CD4-positive, alpha-beta T cell treated with Interleukin-17A for 4 hours (primary cell): ENCODE measurements at places on chromosomes 12 and 14.
A peak's percentile ranks its signal among the peaks of the same experiment; 100 is the strongest.

GRCh38 chr12:42172441-42173210 lies 28.0 kb upstream of the GXYLT1 start:
- DNase-seq = no peak

- no peak for DNase-seq
Measured at GRCh38 chr12:88035907-88036289, 6.7 kb upstream of the C12orf50 start.

DNA sequence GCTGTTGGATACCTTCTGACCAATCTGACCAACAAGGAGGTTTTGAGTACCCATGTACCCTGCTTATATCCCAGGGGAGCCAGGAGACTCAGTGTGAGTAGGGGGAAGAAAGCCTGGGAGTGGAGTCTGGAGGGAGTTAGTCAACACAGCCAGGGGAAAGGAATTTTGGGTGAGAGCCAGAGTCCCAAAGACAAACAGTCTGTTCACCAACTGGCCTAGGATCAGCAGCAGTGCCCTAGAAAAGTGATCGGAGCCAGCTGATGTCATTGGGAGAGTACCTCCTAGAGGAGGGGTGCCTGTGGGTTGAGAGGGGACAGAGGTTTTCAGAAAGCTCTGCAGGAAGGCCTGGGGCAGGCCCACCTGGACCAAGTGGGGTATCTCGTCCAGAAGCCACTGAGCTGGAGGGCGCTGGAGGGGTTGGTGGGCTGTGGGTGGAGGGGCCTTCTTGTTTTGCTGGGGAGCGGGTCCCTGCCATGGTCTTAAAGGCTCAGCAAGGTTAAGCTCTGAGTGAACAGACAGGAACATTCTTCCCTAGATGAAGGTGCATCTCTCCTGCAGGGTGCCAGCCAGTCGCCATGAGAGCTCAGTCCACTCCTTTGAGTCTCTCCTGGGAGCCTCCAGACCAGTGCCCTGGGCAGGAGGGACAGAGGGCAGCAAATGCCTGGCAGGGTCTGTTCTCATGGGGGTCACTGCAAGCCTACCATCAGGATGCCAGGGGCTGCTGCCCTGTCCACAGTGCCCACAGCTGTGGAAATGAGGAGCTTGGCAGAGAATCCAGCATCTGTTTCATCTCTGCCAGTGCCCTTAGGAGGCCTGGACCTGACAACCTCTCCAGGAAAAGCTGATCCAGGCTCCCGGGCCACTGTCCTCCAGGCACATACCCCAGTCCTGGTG lies 63.6 kb downstream of the CHGA start:
- DNase-seq = no peak

GRCh38 chr14:103216857-103217256 lies 93.6 kb downstream of the TNFAIP2 start:
- DNase-seq = no peak

GRCh38 chr12:106873983-106874382 lies 81.7 kb upstream of the TMEM263 start:
- DNase-seq = no peak

GRCh38 chr12:49197256-49197655 lies 8.4 kb upstream of the TUBA1A start:
- DNase-seq = no peak

DNA sequence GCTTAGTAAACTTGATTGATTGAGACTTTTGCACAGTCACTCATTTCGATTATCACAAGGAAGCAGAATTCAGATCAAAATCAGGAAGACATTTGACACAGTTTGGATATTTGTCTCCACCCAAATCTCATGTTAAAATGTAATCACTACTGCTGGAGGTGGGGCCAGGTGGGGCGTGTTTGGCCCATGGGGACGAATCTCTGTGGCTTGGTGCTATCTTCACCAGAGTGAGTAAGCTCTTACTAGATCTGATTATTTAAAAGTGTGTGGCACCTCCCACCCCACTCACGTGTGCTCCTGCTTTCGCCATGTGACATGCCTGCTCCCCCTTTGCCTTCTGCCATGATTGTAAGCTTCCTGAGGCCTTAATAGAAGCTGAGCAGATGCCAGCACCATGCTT lies 291.4 kb downstream of the PCNX1 start:
- no peak for DNase-seq

GRCh38 chr12:56716933-56717880 lies 7.9 kb downstream of the NACA start:
- no peak for DNase-seq

DNA sequence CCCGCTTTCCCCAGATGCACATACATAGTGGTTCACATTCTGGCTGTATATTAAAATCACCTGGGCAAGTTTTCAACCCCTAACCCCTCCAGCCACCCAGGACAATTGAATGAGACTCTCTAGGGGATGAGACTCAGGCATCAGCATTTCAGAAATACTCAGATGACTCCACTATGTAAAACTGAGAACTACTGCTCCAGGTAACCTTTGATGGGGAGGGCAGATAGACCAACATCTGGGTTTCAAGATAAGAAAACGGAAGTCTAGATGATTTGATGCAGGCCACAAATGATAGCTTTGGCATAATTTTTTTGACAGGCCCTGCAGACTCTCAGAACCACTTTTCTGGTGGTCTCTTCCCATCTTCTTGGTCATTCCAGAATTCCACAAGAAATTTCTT lies 341.1 kb downstream of the EMP1 start:
- DNase-seq = no peak

DNA sequence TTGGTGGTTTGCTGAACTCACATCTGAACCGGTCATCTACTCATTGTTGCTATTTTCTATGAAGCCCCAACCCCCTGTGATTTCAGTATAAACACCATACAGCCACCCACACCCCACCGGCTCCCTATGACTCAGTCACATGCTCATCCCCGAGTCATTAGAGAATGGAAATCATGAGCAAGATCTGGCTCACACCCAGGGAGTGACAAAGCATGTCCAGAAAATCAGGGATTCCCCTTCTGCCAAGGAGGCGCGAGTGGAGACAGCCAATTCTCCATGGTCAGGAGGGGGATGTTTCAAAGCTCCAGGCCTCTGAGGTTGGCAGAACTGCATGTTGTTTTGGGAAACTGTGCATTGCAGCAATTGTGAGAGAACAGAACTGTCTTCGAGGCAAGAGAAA lies 657.5 kb upstream of the TBX3 start:
- DNase-seq = no peak

DNA sequence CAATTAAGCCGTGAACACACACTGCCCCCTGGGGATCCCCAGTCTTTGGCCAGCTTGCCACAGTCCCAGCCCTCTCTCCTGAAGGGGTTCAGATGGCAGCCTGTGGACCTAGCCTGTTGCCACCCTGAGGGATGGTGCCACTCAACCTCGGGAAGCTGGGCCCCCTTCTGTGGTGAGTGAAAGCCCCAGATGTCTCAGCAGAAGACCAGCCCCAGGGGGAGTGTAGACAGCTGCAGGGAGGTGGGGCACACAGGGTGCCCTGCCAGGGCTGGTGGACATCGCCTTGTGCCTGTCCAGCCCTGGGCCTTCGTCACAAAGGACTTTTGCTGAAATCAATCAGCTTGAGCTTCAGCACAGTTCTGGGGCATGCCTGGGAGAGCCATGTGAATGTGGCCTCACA lies 32.4 kb downstream of the C14orf132 start:
- DNase-seq = no peak

DNA sequence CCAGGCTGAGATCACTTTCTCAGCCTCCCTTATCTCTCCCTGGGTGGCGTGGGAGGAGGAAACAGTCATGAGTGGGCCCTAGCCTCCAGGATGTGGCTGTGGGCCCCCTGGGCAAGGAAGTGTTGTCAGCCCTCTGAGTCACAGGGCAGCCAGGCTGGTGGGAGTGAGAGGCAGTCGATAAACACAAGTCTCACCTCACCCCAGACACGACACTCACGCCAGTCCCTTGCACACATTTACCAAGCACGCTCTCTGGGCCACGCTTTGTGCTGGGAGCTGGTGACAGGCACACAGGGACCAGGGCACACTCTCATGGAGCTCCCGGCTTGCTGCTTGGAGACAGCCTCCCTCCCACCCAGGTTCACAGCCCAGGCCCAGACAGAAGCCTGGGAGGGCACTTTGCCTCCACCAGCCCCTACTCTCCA lies 1.9 kb upstream of the KRT79 start:
- peak; percentile 56 for DNase-seq

DNA sequence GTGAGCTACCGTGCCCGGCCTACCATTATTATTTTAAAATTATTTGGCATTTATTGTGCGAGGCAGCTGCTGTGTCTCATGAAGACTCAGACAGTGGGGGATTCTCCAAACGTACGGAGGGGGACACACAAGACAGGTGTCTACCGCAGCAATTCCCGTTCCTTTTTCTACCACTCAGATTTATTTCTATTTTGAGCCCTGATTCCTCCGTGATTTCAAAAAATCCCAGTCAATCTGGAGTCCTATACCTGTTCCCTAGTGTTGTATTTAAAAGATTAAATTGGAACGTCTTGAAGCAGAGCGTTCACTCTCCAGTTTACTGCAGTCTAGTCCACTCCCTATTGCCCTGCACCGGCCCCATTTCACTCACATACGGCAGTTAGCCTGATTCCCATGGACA lies 97.9 kb downstream of the AACS start:
- no peak for DNase-seq

DNA sequence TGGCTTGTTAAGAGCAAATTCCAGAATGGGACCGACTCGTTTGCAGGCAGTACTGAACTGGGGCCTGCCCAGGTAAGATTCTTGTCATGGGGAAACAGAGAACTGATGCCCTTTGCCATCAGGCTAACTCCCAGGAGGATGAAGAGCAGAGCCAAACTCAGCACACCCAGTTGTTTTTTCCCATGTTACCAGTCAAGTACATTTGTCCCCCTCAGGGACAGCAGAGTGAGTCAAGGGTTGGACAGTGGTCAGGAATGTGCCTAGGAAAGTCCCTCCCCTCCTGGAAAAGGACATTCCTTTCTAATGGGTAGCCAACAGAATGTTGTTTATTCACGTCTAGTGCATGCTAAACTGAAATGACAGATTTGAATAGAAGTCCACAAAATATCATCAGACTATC lies 1.6 kb downstream of the ART4 start:
- no peak for DNase-seq

GRCh38 chr12:88570103-88570502 lies 10.2 kb downstream of the KITLG start:
- DNase-seq = no peak

DNA sequence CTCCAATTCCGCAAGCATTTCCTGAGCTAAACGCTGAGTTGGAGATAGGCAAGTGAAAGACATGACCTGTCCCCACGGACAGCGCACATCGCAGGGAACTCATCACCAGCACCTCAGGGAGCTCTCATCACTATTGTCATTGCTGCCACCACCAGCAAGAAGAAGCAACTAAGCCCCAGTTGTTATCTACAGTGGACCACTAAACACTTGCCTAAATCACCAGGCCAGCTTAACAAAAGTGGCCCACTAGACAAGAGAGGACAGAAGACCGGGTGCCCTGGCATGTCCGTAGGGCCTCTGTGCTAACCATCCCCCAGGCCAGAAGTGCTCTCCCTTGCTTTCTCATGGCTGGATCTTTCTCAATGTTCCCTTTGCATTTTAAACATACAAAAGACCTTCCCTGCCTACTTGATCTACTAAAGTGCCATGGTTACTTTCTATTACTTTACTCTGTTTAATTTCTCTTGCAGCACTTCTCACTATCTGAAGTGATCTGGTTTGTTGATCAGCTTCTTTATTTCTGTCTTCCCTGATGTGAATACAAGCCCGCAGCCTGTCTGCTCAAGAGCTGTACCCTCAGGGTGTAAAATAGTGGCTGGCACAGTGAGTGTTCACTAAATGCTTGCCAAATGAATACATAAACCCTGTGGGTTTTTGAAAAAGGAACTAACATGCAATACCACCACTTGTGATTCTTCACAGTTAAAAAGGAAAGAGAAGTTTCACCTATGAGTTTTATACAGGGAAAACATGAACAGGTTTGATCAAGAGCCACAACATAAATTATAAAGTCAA lies 60.9 kb upstream of the RFLNA start:
- no peak for DNase-seq

DNA sequence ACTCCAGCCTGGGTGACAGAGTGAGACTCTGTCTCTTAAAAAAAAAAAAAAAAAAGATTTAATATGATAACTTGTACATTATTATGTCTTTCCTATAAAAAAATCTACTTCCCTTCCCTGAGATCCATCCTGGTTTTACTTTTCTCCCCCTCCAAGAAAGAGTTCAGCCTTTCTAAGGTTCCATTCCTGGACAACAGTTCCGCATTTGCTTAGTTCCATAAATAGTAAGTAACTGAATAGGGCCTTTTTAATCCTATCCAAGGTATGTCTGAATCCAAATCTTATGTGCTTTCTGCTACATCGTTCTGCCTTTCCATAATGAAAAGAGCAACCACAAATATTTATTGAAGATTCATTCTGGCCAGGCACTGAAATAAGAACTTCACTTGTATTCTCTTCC lies 187.8 kb downstream of the DACT1 start:
- no peak for DNase-seq

GRCh38 chr14:99127651-99128167 lies 144.3 kb downstream of the BCL11B start:
- DNase-seq = no peak

DNA sequence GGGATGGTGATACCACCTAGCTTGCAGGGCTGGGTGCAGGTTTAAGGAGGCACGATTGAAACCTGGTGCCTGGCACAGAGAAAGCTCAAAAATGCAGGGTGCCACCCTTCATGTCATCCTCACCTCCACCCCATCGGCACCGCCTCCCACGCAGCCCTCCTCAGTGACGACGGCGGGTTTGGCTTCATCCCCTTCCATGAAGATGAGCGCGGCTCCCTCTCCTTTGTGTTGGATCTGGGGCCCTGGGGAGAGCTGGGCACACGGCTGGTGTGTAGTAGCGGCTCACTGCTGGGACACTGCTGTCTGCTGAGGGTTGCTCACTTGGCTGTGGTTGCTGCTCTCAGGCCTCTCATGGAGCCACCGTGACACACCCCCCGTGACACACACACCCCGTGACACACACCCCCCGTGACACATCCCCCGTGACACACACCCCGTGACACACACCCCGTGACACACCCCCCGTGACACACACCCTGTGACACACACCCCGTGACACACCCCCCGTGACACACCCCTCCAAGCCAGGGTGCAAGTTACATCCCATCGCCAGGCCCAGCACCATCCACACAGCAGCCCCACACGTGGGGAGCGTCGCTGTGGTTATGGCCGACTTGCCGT lies 42.9 kb upstream of the FZD10 start:
- no peak for DNase-seq

- no peak for DNase-seq
Measured at GRCh38 chr14:76311079-76311758, 64.7 kb upstream of the ESRRB start.

GRCh38 chr12:111521801-111522200 lies 77.3 kb downstream of the ATXN2 start:
- no peak for DNase-seq

- DNase-seq = no peak
Measured at GRCh38 chr12:67741270-67741669, 92.7 kb downstream of the DYRK2 start.

DNA sequence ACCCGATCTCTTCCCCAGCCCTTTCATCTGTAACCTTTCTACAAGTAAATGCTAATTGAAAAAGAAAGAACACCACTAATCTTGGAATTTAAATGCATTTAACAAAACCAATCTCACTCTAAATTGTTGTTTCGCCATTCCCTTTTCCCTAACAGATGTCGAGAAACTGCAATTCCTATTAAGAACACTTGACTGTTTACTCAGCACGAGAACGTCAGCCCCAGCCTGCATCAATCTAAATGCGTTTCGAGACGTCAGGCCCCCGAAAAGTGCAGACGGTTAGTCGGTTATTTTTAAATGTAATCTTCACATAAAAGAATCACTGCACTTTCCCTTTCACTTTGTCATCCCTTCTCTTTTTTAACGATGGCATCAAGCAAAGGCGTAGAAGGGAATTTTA lies 837.6 kb downstream of the VRK1 start:
- peak; percentile 67 for DNase-seq
